ENCODE measurements at places on chromosomes 1 and 21.

DNA sequence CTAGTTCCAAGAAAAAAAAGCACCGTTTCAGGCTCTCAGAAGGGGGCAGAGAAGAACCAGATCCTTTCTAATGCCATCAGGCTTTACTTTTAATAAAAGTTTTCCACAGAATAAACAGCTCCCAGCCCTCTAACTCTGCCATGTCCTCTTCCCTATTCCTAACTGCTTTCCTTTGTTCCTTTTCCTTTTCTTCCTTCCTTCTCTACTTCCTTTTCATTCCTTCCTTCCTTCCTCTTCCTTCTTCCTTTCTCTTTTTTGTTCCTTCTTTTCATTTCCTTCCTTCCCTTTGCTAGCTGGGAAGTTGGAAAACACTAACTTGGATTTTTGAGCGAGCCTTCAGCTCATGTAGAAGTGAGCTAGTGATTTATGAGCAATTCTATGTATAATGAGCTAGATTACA lies 46.2 kb downstream of the KDM5B start:
- DNase-seq, result no peak

- DNase-seq, result no peak
Measured at GRCh38 chr1:19312782-19313635, 883 bp downstream of the SLC66A1 start.

GRCh38 chr1:15174615-15174983 lies 21.1 kb downstream of the TMEM51 start:
- no peak for DNase-seq

DNA sequence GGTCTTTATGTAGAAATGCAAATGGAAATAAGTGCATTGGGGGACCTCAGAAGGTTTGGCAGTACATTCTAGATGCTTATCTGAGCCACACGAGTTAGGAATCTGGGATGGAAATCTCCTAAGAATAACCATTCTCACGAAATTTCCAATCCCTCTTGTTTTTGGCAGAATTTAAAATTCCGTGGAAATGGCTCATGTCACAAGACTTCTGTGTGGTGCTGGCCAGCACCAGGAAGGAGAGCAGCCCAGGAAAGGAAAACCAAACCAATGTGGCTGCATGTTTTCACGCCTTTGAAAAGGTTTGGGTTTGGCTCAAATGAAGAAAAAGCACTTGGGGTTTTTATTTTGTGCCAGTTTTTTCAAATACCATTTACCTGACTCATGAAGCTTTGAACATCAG lies 80.1 kb upstream of the KCNK2 start:
- no peak for DNase-seq

DNA sequence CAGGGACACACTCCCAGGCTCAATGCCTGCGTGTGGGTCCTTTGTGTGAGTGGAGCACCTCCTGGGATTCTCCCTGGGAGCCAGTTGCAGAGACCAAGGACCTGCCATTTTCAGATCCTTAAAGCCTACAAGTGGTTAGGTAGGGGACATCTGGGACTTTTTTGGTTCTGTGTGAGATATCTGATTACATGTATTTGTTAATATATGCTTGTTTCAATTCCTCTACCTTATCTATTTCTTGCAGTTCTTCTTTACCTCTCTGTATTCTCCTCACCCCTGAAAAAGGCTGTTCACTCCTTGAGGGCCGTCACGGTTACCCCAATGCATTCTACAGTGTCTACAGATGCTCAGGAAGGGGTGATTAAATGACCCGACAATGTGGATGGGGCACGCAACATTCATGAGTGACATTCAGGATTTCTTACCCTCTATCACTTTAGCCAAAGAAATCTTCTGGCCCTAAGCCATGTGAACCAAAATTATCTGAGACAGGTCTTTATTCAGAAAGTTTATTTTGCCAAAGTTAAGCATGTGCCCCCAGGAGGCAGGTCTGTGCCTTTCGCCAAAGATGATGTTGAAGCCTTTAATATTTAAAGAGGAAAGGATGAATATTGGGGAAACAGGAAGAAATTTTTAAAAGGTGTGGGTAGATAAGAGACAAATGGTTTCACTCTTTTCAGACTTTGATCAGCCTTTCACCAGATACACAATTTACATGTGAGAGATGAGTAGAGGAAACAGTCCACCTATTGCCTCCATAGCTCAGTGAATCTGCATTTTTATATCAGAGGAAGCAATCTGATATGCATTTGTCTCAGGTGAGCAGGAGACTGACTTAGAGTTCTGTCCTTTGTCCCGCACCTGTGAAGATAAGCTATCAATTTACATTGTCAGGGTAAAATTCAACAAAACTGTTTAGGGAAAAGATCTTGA lies 44.6 kb upstream of the MPZL1 start:
- no peak for DNase-seq

DNA sequence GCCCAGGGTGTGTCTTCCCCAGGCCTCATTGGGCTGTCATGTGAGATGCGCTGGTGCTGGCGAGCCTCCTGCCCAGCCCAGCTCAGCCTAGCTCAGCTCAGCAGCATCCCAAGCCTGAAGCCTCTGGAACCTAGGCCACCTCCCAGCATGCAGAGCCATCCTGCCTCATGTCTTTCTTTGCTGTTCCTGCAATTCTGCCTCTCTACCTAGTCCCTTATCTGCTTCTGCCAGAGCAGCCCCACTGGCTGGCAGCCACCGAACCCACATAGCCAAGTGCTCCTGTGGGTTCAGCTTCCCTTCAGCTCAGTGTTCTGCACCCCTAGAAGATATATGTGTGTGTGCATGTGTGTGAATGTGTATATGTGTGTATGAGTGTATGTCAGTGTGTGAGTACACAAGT lies 291.5 kb upstream of the VAMP3 start:
- DNase-seq, result no peak

- DNase-seq, result peak; percentile 34
Measured at GRCh38 chr1:160108888-160109662, 6.5 kb upstream of the ATP1A2 start.

- DNase-seq, result no peak
Measured at GRCh38 chr1:60923389-60924087, 158.8 kb upstream of the NFIA start.

GRCh38 chr1:18320051-18320450 lies 160.7 kb upstream of the KLHDC7A start:
- no peak for DNase-seq
